ENCODE measurements at places on chromosomes 7 and 10. TPM values are rescaled to one million over a fixed set of nuclear protein-coding genes. Genes with fewer than 3 reads are reported as not detected.

The LRRC18 gene
- total RNA-seq: not detected

The ECHDC3 gene
- 9.4 TPM for total RNA-seq

The BNIP3 gene
- 43.5 TPM for total RNA-seq

The SLC13A1 gene
- total RNA-seq: not detected

The CACUL1 gene
- total RNA-seq: 11.7 TPM

The GRM3 gene
- total RNA-seq: not detected

The SLC26A5 gene
- total RNA-seq: not detected

The MCM10 gene
- total RNA-seq: 21.2 TPM

The EIF4H gene
- total RNA-seq: 306 TPM

The FRMD4A gene
- 3.6 TPM for total RNA-seq

The VWDE gene
- 1.4 TPM for total RNA-seq

The VIPR2 gene
- total RNA-seq: not detected

The NKX2-3 gene
- total RNA-seq: 0.08 TPM

The DNAH11 gene
- total RNA-seq: 0.20 TPM

The INSYN2A gene
- total RNA-seq: 1.6 TPM

The KCND2 gene
- not detected for total RNA-seq

The FGF8 gene
- total RNA-seq: 0.17 TPM

The LIPJ gene
- total RNA-seq: not detected

The CALCR gene
- not detected for total RNA-seq

The GJD4 gene
- 0.08 TPM for total RNA-seq

The HKDC1 gene
- total RNA-seq: 13.7 TPM

The WEE2 gene
- total RNA-seq: not detected

The PNLIP gene
- 0.12 TPM for total RNA-seq

The CDH23 gene
- 2.5 TPM for total RNA-seq

The ITIH5 gene
- 0.12 TPM for total RNA-seq

The GTF2IRD1 gene
- total RNA-seq: 25.4 TPM

The SFRP5 gene
- 2.3 TPM for total RNA-seq

The TEX36 gene
- total RNA-seq: not detected

The NUTM2D gene
- total RNA-seq: 1.3 TPM

The CAMK2B gene
- 0.12 TPM for total RNA-seq

The MAGI2 gene
- total RNA-seq: 0.48 TPM

The RPEL1 gene
- total RNA-seq: 0.07 TPM

The SCART1 gene
- 0.14 TPM for total RNA-seq

The PRKCQ gene
- 3.3 TPM for total RNA-seq

The CACNA2D1 gene
- total RNA-seq: 7.7 TPM

The EBLN1 gene
- not detected for total RNA-seq

The TWIST1 gene
- total RNA-seq: 4.4 TPM

The PKD2L1 gene
- 0.07 TPM for total RNA-seq
